ENCODE measurements at places on chromosomes 12 and 14.

- DNase-seq: no peak
Measured at GRCh38 chr12:113796852-113797534, 169.1 kb downstream of the RBM19 start.

DNA sequence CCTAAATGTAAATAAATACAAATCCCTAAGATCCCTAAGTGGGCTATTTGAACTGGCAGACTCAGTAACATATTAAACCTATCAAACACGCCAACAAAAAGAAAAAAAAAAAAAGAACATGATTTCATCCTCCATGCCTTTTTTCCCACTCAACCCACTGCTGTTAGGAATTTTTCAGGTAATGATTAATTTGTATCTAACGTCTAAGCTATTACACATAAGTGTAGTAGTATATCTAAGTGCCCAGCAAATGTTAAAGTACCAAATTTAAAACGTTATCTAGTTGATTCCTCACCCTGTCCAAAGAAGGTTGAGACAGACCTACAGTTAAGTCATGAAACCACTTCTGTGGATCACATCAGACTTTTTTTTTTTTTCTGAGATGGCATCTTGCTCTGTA is 16.4 kb upstream of the ARID4A start:
- no peak for DNase-seq

GRCh38 chr14:94284221-94284620 is 8.8 kb downstream of the SERPINA10 start:
- no peak for DNase-seq

DNA sequence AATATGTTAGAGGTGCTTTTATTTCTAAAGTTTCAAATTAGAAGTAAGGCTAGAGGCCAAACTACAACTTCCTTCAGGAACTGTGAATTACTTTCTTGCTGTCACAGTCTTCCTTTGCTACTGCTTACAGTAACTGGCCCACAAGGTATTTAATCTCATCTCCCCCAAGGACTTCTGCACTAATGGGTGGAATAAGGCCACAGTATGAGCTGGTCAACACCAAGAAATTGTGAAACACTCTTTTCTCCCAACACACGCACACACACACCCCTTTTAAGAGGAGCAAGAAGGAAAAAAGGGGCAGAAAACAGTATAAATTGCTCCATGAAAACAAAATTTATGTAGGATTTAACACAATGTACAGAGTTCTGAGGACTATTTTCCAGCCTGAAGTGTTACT is 45.6 kb downstream of the SCAF11 start:
- DNase-seq: no peak

- no peak for DNase-seq
Measured at GRCh38 chr14:105933238-105933637, 406.9 kb downstream of the TMEM121 start.

- no peak for DNase-seq
Measured at GRCh38 chr12:14824012-14824634, 10.1 kb upstream of the SMCO3 start.

- no peak for DNase-seq
Measured at GRCh38 chr12:91617818-91618217, 435.2 kb upstream of the DCN start.

GRCh38 chr12:52914576-52915121 is 9.8 kb upstream of the KRT8 start:
- no peak for DNase-seq

- DNase-seq: no peak
Measured at GRCh38 chr12:95553197-95553943, 2.1 kb upstream of the USP44 start.

DNA sequence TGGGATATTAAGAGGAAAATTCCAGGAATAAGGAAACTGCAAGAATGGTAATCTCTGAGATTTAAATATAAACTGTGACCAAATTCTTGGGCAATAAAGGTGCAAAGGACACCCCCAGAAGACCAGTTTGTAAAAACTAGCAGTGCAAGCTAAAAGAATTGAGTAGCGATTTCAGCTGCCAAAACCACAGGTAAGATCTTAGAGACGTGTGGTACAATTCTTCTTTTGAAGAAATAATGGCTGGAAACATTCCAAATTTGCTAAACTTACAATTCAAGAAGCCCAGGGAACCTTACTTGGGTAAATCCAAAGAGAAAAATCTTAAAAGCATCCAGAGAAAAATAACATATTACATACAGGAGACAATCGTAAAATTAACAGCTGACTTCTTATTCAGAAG is 12.0 kb downstream of the CATSPERB start:
- DNase-seq: no peak

GRCh38 chr14:77495334-77495733 is 3.3 kb downstream of the ISM2 start:
- DNase-seq: no peak

GRCh38 chr12:112409064-112409905 is at the start of gene RPL6:
RPL6 (minus strand) TSS chr12:112409605; CDS start chr12:112408656, 949 bp downstream.
- peak; percentile 96 for DNase-seq

DNA sequence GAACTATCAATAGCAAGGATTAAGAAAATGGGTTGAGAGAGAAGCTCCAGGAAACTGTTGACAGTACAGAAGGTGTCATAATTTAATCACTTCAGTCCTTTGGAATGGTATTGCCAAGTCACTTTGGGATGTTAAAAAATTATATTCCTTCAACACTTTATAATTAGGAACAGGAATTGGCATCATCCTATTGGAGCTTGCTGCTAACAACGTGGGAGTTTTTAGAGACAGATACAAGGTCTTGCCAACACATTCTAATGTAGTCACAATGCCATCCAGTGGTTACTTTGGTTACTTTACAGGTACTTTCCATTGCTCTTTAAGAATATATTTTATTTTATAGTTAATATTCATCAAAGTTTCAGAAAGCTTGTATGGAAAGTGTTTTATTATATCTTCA is 310.1 kb downstream of the SYT1 start:
- DNase-seq: peak; percentile 5

DNA sequence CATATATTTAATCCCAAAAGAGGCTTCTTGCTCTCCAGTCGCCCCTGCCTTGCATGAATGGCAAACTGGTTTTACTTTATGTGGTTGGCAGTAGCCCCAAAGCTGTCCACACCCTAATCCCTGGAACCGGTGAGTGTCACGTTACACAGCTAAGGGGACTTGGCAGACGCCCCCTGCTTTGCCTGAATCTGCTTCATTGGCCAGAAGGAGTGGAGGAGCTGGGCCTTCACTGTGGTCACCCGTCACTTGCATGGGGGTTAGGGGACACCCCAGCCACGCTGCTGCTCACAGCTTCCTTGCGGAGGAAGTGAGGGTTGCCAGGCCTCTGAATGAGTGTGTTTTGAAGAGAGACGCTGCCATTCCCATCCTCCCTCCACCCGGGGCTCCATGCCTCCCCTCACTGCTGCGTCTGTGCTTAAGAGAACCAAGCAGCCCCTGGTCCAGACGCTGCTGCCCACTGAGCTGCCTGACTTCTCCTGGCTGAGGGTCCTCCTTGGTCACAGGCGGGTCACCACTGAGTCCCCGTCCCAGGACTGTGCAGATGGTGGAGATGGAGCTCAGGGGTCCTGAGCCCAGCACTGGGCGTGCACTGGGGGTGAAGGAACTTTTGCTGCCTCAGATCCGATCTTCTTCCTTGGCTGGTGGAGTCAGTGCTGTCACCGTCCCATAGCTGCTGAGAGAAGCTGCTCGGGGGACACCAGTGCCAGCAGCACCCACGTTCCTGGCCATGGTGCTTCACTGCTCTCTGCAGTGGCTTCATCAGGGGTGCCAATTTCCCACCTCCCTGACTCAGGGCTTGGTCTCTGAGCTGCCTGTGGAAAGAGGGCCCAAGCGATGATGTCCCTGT is 39.8 kb downstream of the GALNT9 start:
- no peak for DNase-seq

DNA sequence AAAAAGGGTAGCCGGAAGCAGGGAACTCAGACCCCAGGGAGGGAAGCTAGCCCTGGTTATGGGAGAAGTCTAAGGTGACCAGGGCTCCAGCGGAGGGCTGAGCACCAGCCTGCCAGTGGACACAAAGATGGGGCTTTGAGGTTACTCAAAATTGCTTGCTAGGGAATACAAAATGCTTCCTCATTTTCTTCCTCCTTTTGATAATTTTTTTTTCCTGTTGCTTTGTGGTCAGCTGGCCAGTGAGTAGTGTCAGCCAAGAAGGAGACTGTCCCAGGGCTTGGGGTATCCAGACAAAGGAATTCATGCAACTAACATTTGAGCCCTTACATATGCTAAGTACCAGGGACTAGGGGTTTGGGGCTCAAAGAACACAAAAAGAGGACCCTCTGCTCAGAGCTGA is 206.2 kb downstream of the PPM1H start:
- DNase-seq: no peak

GRCh38 chr12:131555866-131556265 is 155.0 kb upstream of the SFSWAP start:
- DNase-seq: no peak

- DNase-seq: no peak
Measured at GRCh38 chr12:27161458-27162228, 79.3 kb upstream of the C12orf71 start.

GRCh38 chr12:69655616-69656340 is 43.3 kb downstream of the BEST3 start:
- peak; percentile 67 for DNase-seq

DNA sequence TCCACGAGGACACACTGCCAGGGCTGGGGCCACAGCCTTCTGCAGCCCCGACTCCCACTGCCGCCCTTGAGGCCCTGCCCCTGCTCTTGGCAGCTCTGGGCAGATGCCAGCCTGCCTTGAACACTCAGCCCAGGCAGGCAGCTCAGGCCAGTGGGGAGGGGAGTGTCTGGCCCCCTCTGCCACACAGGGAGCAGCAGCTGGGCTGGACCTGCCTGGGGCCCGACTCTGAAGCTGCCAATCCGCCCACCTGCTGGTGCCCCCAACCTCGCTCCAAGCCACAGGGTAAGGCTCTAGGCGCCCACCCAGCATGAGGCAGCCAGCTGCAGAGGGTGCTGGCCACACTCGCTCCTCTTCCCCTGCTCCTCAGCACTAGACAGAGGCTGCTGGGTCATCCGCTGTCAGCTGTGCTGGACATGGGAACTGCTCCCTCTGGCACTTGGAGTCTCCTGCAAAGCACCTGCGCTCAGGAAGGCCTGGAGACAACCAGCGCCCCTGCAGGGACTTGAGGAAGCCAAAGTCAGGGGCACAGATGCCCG is 24.6 kb upstream of the NUDT14 start:
- DNase-seq: no peak

DNA sequence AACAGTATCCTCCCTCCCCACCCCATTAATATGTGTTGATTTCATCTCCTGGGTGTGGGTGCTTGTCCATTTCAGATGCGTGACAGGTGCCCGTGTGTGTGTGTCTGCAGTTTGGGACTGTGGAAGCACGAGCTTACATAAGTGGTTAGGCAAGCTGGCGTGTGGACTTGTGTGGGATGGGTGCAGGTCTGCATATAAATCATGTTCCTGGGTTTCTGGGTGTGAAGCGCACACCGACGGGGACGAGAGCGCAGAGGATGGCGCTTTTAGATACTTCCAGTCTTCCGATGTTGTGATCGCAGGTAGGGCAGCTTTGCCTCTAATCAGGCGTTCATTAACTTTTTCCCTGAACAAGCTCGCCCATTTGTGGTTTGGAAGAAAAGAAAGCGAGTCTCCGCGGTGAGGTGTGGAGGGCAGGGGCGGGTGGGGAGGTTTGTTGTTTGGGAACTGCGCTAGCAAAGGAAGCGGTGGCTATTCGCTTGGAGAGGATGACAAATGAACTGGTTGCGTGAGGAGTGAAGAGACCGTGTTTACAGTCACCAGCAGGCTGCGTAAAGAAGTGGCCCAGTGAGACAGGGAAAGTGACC is 865 bp downstream of the RGS6 start:
- DNase-seq: no peak

- DNase-seq: peak; percentile 40
Measured at GRCh38 chr14:43540948-43541347, 966.1 kb downstream of the FSCB start.

DNA sequence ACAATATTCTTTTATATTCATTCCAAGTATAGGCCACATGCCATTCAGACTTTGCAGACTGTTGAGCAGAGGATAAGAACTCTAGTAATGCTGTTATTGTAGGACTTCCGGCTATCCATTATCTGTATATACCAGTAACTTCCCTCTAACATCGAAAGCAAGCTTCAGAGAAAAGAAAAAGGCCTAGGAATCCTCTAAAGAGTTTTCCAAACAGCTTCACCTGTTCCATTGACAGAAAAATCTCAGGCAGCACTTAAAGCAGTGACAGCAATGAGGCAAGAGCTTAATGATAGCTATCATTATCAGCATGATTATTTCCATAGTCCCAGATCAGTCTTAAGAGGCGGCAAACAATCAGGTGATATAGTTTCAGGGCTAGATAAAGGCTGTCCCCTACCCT is 1.8 kb downstream of the CPNE8 start:
- no peak for DNase-seq

GRCh38 chr12:109458771-109459208 is 18.3 kb downstream of the KCTD10 start:
- DNase-seq: no peak

- DNase-seq: peak; percentile 97
Measured at GRCh38 chr12:93015871-93016751, 87.0 kb upstream of the EEA1 start.

GRCh38 chr12:27209257-27209910 is 34.7 kb upstream of the STK38L start:
- DNase-seq: no peak

DNA sequence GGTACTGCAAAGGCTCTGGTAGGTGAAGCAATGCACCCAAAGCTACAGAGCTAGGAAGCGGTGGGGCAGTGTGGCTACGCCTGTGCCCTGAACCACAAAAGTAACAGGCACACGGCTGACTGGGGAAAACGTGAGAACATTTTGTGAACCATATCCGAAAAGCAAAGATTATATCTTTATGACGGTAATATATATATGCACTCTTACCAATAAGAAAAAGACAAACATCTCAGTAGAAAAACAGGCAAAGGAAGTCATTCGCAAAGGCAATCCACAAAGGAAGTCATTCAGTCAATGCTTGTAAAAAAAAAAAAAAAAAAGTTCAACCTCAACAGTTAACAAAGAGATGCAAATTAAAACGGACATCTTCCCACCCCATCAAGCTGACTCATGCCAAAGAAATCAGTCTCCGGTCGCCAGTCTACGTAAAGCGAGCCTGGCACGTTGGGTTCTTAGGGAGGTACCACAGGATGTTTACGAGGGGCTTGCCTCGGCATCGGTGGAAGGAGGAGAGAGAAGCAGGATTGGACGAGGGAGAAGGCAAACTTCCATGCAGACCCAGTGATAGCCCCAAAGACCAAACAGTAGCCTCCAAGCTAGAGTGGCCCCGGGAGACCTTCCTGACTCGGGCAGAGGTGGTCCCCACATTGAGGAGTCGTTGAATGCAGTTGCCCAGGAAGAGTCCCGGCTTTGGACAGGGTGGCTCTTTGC is 39.4 kb upstream of the PPP2R5C start:
- peak; percentile 47 for DNase-seq
